Fibroblast of lung (primary cell): ENCODE measurements at places on chromosomes 5 and 9.

- no peak for DNase-seq
Observed at GRCh38 chr5:58640011-58640410, 57.1 kb downstream of the RAB3C start.

- no peak for DNase-seq
Observed at GRCh38 chr5:23571059-23571458, 63.6 kb downstream of the PRDM9 start.

DNA sequence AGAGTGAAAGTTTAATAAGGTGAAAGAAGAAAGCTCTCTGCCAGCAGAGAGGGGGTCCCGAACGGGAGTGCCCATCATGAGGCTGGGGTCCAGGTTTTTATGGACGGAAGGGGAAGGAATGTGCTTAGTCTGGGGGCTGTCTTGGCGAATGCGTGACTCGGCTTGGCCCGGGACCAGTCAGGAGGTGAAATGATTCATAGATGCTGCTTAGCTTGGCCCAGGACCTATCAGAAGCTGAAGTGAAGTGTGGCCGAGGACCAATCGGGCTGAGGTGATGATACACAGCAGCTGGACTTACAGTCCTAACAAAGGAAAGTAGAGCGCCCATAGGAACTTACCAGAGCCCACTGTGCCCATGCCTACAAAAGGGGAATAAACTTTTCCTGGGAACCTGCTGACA lies 3.9 kb upstream of the FKTN start:
- peak; percentile 7 for DNase-seq

- DNase-seq = no peak
Observed at GRCh38 chr5:125152044-125152443, 405.6 kb upstream of the ZNF608 start.
